Brain pericyte (primary cell): ENCODE measurements at places on chromosomes 6 and 20.

- no peak for DNase-seq
These were observed 154.0 kb upstream of the CITED2 start for GRCh38 chr6:139528471-139528870.

DNA sequence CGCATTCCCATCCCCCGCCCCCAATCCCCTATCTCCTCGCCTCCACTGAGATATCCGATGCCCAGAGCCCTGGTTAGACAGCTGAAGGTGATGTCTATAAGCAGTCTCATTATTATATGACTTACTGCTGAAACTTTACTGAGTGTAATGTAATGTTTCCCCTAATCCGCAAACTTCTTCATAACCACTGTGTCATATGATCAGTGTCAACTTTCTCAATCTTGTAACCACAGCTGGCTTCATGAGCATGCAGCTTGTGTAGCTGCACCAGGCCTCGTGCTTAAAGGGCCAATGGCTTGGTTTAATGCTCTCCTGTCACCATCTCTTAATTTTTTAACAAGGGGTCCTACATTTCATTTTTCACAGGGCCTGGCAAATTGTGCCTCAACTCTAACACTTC, 8.1 kb downstream of the ASIP start:
- no peak for DNase-seq

DNA sequence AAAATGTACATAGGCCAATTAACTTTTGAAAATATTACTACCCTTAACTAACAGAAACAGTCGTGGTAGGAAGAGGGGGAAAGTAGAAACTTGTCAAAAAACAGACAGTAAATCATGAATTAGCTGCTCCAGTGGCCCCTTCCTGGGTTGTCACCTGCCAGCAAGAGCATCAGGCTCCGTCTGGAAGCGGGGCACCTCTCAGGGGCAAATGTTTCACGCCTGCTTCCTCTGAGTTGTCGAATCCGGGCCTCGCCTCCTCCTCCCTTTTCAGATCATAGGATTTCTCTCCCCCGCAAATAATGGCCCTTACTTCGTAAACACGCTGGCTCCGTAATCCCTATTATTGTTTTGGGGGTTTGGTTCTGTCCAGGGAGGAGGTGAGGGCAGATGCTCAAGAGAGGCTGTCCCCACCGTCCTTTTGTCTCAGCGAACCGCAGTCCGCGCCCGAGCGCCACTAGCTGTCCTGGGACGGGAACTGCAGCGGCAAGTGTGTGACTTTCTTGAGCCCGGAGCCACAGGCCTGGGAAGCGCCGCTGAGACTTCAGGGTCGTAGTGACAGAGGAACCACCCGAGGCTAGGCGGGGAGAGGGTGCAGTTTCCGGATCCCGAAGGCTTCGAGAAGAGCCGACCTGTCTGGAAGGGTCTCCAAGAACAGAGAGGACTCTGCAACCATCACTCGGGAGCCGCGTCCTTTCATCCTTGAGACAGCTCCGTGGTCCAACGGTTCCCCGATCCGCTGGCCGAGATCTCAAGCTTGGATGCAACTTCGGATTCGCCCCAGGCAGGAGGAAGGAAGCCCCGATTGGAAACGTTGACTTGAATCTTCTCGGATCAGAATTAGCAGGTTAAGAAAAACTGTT, 214.5 kb upstream of the ZNF184 start:
- DNase-seq = no peak

DNA sequence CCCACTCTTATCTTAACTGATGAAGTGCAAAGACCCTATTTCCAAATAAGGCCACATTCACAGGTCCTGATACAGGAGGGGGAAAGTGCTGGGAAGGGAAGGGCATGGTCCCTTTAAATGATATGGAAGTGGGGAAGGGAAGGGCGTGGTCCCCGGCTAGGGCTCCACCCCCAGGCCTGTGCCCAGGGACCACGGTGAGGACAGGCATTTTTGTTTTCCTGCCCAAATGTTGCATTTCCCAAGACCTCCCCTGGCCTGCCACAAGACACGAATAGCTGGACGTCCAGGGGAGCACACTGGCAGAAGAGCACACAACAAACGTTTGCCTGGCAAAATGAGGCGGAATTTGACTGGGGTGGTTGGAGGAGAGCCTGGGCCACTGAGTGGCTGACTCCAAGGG, 16.1 kb upstream of the HFE start:
- DNase-seq = no peak

DNA sequence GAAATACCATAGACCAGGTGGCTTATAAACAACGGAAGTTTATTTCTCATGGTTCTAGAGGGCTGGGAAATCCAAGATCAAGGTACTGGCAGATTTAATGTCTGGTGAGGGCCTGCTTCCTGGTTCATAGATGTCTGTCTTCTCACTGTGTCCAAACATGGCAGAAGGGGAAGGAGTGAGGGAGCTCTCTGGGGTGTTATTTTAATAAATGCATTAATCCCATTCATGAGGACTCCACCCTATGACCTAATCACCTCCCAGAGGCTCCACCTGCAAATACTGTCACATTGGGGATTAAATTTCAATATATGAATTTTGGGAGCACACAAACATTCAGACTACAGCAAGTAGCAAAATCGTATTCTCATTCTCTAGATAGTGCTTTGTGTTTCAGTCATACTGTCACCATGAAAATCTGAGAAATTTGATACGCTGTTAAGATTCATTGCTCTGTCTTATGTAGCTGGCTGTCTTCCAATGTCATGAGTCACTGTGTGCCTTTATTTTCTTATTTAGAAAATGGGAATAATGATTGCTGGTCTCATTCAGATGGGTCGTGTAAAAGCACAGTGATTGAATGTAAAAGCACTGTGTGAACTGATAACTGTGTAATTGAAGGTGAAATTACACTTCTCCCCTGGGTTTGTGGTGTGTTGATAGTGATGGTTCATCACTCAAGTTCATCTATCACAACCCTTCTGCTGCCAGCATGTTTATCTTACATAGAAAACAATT, 8.9 kb upstream of the ERVFRD-1 start:
- no peak for DNase-seq

DNA sequence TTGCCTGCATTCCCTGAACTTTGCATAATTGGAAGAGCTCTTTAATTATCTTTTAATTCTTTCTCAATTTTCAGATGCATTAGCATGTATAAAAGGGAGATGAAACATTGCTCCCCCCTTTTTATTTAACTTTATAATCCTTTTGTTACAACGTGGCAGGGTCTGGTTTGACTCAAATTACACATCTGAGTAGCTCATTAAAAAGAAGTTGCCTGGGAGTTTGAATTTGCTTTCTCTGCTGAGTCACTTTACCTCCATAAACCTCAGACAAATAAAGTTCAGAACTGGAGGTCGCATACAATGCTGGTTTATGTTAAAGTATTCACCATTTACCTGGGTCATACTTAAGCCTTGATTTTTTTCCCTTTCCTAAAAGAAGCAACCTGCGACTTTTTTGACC, 495.2 kb downstream of the PREX1 start:
- no peak for DNase-seq

GRCh38 chr6:136429264-136430065, 120.8 kb downstream of the MAP7 start:
- DNase-seq = no peak

GRCh38 chr6:160348223-160349019, at the start of gene SLC22A3:
Gene SLC22A3 (plus strand): TSS chr6:160348378. CDS start chr6:160348420, 42 bp downstream.
- DNase-seq = no peak

DNA sequence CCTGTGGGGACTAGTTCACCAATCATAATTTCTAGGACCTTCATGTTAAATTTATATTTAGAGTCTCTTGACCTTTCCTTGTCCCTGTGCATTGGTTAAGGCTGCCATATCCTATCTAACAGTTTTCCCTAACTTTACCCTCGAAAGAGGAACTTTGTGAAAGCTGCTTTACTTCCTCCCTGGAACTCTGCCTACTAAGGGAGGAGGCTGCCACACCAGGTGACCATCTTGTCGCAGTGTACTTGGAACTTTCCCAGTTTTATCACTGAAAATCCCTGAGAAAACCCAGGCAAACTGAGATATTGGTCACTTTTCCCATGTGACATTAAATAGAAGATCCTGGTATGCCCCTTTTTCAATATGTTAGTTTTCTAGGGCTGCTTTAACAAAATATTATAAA, 317.6 kb upstream of the TSHZ2 start:
- DNase-seq = no peak

DNA sequence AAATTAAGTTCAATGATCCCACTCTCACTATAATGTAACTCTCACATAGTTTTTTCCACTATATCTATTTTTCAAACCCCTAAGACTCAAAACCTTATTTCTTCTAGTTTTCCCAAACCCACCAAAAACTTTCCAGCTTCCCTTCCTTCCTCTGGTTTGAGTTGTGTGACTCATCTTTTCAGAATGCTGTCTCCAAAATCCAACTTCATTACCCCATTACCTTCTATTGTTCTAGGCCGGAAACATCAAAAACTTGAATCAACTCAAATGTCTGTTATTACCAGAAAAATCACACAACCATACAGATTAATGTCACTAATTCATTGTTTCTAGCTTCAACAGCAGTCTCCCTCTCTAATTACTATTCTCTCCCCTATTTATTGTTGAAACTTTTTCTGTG, 1090.3 kb downstream of the HACE1 start:
- no peak for DNase-seq

DNA sequence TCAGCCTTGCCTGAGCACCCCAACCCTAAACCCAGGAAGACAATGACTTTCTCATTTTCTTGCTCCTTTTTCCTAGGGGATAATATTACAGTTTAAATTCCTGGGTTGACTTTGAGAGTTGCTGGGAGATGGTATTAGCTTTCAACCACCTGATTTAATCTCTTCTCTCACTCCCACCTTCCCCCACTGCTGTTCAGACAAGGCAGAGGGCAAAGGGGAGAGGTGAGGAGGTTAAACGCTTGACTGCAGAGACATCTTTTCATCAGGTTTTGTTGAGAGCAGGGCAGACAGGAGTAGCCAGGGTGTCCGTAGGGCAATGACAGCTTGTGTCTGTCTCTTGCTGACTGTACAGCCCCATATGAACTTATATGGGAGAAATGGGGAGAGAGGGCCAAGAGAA, 811.2 kb downstream of the MAFB start:
- DNase-seq = no peak
